Metanephros (tissue), 2 donors: ENCODE measurements at places on chromosomes 2 and 18. TPM values are rescaled to one million over a fixed set of nuclear protein-coding genes. Genes with fewer than 3 reads are reported as not detected.

Gene LRPPRC
- 95.8 TPM for total RNA-seq

Gene DNAJC5G
- total RNA-seq: 0.12 TPM

Gene UCN
- total RNA-seq: 2.5 TPM

Gene LRP2
- total RNA-seq: 203 TPM

Gene MCM6
- 23.6 TPM for total RNA-seq

Gene CXCR1
- 1.4 TPM for total RNA-seq

Gene MAP3K19
- total RNA-seq: 0.12 TPM

Gene HK2
- total RNA-seq: 18.7 TPM

Gene RFX8
- total RNA-seq: 2.5 TPM

Gene TUBA3D
- total RNA-seq: not detected

Gene SIX2
- total RNA-seq: 10.7 TPM
